ENCODE measurements at places on chromosomes 12 and 14. TPM values are rescaled to one million over a fixed set of nuclear protein-coding genes. Genes with fewer than 3 reads are reported as not detected.

DNA sequence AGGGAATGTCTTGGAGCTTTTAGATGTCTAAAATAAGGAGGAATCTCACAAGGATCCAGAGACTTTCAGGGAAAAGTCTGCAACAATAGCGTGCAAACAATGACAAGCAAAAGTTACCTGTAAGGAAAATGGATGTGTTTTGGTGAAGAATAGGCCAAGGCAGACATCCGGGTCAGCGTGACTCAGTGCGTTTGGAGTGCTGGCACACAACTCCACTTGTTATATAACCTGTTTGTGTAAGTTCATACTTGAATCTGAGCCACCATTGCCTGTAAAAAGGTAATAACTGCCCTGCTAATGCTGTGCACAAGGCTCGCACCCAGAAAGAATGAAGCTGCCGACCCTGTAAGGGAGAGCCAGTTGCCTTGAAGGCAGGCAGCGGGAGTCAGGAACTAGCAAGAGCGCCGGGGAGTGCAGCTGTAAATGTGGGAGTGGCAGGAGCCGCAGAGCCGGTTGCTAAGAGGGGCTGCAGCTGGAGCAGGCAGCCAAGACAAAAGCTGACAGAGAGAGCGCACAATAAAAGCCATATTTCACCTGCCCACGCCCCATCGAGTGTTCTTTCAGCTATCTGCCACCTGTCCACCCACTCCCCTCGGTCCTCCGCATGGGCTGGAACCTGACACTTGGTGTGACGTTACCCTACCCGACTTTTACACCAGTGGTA, 638.5 kb upstream of the MIS18BP1 start:
- peak; percentile 44 for DNase-seq

The NOPCHAP1 gene
- 15.1 TPM for polyA plus RNA-seq

The METAP2 gene
- 138 TPM for polyA plus RNA-seq

DNA sequence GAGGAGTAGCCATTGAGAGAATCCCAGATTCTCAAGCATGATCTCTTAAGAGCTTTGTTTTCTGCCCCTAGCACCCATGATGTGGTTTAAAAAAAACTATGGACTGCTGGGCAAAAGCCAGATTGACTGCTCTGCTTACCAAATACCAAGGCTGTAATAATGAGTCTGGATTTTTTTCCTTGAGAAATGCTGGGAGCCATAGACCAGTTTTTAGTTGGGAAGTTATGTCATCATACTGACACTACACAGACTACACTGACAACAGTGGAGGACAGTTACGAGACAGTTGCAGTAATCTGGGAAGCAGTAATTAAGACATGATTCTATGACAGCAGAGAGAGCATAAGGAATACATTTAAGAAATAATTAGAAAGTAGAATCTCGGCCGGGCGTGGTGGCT, 35.8 kb downstream of the SPATA7 start:
- DNase-seq, result no peak

The GLT1D1 gene
- 1.6 TPM for polyA plus RNA-seq

The POTEM gene
- not detected for polyA plus RNA-seq

DNA sequence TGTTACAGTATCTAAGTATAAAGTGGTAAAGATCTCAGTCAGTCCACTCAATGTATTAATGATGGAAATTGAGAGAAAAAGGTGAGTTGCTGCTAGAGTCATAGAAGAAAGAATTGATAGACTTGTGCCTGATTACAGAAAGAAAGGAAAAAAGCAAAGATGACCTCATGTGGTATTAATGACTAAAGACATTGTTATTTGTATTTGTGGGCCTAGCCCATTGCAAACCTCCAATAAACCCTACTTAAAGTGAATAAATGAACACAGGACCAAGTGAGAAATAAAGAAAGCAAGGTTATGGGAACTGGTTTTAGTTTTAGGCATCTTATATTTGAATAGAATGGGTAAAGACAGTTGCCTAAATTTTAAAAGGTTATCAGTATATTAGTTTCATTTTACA, 105.5 kb downstream of the SYT1 start:
- DNase-seq, result no peak

GRCh38 chr12:49201595-49202295, 12.9 kb upstream of the TUBA1A start:
- DNase-seq, result no peak

The MYH6 gene
- 0.27 TPM for polyA plus RNA-seq

The EML5 gene
- 2.1 TPM for polyA plus RNA-seq

GRCh38 chr12:104165801-104166200, 27.8 kb upstream of the NFYB start:
- DNase-seq, result no peak

The HOXC6 gene
- 34.5 TPM for polyA plus RNA-seq

The FAR2 gene
- 45.8 TPM for polyA plus RNA-seq

The IFI27L1 gene
- 24.2 TPM for polyA plus RNA-seq

The LIMA1 gene
- polyA plus RNA-seq, result 85.0 TPM

The SVOP gene
- 0.19 TPM for polyA plus RNA-seq

- no peak for DNase-seq
These were observed 60.7 kb upstream of the PYGL start for GRCh38 chr14:51004801-51005526.

GRCh38 chr12:126908765-126909142, 1358.2 kb upstream of the TMEM132C start:
- DNase-seq, result no peak

The SIX4 gene
- polyA plus RNA-seq, result 7.0 TPM

GRCh38 chr14:23881282-23881681, 72.3 kb upstream of the DHRS4 start:
- DNase-seq, result no peak

- DNase-seq, result no peak
These were observed 21.4 kb upstream of the VSX2 start for GRCh38 chr14:74217672-74218448.

DNA sequence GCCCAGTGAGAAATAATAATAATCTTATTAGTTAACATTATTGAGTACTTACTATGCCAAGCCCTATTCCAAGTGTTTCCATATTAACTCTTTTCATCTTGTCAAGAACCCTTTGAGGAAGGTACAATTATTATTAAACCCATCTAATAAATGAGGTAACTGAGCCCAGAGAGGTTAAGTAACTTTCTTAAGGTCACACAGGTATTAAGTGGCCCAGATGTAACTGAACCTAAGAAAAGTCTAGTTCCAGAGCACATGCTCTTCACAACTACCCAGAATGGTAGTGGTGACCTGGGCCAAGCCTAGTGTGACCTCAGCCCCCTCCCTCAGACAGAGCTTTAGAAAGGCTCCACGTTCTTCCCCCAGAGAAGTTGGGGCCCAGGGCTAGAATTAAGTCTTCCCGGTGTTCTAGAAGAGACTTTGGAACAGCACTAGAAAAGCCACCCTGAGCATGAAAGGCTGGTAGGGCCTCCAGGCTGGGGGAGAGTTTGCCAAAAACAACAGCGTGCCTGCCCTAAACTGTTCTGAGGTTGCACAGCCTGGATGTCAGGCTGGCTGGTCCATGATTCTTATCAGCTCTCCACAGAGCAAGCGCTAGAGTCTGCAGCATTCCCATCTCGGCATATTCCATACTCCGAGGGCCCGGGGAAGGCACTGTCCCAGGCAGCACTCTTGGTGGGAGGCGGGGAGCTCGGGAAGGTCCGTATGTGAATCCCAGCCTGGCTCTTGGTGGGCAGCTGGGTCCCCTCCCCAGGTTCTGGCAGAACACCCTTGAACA, 41.3 kb upstream of the CTDSP2 start:
- DNase-seq, result no peak

- DNase-seq, result no peak
These were observed 9.7 kb upstream of the SGPP1 start for GRCh38 chr14:63737582-63738006.

DNA sequence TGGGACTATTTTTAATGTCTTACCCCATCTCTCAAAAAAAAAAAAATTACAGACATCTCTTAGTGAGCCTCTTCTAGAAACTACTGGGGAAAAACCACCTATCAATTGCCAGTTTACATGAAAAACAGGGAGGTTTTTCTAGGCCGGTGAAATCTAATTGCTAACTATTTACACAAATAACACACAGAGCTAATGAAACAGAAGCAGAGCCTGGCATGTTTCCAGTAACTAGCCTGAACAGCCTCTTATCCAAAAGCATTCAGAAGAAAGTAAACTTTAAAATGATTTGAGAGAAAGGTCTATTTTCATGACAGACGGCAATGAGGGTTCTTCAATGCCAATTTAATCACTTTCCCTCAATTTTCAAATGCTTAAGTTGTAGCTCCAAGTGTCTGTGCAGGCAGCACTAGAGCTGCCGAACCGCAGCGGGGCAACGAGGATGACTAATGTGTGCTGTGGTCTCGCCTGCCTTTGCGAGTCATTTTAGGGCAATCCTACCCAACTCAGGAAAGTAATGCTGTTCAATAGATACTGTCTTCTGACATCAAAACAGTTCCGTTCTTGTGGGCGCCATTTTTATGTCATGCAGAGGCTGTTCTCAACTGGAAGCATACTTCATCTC, 84.6 kb downstream of the SETD3 start:
- DNase-seq, result no peak

The UNG gene
- polyA plus RNA-seq, result 67.9 TPM

DNA sequence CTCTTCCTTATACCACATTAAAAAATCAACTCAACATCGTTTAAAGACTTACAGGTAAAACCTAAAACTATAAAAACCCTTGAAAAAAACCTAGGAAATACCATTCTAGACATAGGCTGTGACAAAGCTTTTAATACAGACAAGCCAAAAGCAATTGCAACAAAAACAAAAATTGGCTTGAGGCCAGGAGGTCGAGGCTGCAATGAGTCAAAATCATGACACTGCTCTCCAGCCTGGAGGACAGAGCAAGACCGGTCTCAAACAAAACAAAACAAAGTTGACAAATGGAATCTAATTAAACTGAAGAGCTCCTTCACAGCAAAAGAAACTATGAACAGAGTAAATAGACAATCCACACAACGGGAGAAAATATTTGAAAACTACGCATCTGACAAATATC, 1057.8 kb downstream of the FSCB start:
- DNase-seq, result no peak

DNA sequence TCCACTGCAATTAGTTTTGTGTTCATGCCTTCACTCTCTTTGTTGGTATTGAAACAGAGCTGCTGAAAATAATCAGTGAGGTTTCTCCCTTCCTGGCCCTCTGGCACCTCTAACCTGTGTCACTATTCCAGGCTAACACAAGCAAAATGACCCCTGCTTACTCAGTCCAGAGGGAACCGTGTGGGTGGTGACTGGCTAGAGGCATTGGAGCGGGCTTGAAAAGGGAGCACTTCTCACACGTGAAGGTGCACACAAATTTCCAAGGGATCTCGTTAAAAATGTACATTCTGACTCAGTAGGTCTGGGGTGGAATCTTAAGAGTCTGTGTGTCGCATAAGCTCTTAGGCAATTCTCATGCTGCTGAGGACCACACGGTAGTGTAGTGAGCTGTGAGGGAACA, 1.3 kb upstream of the SLC24A4 start:
- DNase-seq, result no peak

DNA sequence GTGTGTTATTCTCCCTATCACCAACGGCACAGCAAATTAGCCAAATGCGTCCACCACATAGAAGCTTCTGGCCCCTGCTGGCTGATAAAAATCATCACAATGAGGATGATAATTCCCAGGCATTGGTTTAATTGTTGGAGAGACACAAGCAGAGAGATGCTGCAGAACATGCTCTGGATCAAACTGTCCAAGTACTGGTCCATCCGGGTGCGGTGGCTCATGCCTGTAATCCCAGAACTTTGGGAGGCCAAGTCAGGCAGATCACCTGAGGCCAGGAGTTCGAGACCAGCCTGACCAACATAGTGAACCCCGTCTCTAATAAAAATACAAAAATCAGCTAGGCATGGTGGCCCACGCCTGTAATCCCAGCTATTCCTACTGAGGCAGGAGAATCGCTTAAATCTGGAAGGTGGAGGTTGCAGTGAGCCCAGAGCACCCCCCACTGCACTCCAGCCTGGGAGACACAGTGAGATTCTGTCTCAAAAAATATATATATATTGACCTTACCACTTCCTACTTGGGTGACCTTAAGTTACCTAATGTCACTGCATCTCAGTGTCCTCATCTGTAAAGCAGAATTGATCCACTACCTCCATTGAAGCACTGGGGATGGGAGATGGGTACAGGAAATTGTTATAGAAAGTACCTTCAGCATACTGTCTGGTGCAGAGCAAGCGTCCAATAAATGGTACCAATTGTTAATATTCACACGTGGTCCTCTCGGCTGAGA, 83.7 kb upstream of the EGLN3 start:
- no peak for DNase-seq
